Subcutaneous adipose tissue (tissue), 4 donors: ENCODE measurements at places on chromosomes 4 and X. TPM values are rescaled to one million over a fixed set of nuclear protein-coding genes. Genes with fewer than 3 reads are reported as not detected.

Gene RUFY3
- 75.3 TPM for total RNA-seq

Gene ARHGEF38
- not detected for total RNA-seq

Gene CXCL11
- not detected for total RNA-seq

Gene SPINK2
- total RNA-seq, result not detected

Gene NSUN7
- 1.9 TPM for total RNA-seq

Gene QRFPR
- total RNA-seq, result not detected

Gene TREX2
- total RNA-seq, result 2.4 TPM

Gene AFP
- total RNA-seq, result not detected

Gene FRMD7
- total RNA-seq, result 0.17 TPM

Gene FOXP3
- not detected for total RNA-seq

Gene C4orf50
- under 0.01 TPM for total RNA-seq

Gene ARL13A
- not detected for total RNA-seq

Gene HSD17B13
- total RNA-seq, result 5.5 TPM

Gene RASGEF1B
- 23.1 TPM for total RNA-seq

Gene ERAS
- total RNA-seq, result not detected

Gene AMOT
- 26.0 TPM for total RNA-seq

Gene STOX2
- total RNA-seq, result 4.1 TPM

Gene ARR3
- not detected for total RNA-seq

Gene GIMD1
- not detected for total RNA-seq

Gene PITX2
- total RNA-seq, result not detected

Gene AR
- 41.8 TPM for total RNA-seq

Gene SPOCK3
- not detected for total RNA-seq

Gene SSR4
- total RNA-seq, result 172 TPM

Gene NR0B1
- not detected for total RNA-seq

Gene SLITRK2
- 1.3 TPM for total RNA-seq

Gene ESX1
- total RNA-seq, result not detected

Gene MAGEA9B
- total RNA-seq, result not detected

Gene GPM6B
- total RNA-seq, result 3.7 TPM

Gene CXCL6
- not detected for total RNA-seq

Gene KLKB1
- total RNA-seq, result not detected
